GM10248 (cell line): ENCODE measurements at places on chromosomes 11 and 22.

GRCh38 chr11:2382936-2383851, 6.1 kb downstream of the CD81 start:
- DNase-seq, result no peak

DNA sequence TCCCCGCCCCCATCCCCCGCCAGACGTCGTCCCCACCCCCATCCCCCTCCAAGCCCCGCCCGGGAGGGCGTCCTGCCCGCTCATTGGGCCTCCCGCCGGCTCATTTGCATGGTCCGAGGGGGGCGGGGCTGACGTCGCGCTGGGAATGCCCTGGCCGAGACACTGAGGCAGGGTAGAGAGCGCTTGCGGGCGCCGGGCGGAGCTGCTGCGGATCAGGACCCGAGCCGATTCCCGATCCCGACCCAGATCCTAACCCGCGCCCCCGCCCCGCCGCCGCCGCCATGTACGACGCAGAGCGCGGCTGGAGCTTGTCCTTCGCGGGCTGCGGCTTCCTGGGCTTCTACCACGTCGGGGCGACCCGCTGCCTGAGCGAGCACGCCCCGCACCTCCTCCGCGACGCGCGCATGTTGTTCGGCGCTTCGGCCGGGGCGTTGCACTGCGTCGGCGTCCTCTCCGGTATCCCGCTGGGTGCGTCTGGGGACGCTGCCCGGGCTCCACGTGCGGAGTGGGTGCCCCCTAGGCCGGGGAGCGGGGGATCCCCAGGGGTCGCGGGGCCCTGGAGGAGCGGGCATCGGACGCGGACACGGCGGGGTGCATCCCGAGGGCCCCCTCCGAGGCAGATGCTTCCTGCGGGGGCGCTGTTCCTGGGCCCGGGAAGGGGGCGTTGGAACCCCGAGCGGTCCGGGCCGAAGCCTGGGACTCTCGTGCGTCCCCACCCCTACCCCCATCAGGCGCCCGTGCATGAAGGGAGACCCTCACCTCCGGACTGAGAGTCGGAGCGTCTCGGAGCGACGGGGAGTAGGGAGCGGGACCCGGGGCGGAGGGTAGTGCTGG, at the start of gene PNPLA3:
Gene PNPLA3, plus strand, starts transcription at position 175 of the 834 bp plus-strand sequence. Its CDS starts 107 bp downstream, at position 282.
- peak; percentile 86 for DNase-seq

DNA sequence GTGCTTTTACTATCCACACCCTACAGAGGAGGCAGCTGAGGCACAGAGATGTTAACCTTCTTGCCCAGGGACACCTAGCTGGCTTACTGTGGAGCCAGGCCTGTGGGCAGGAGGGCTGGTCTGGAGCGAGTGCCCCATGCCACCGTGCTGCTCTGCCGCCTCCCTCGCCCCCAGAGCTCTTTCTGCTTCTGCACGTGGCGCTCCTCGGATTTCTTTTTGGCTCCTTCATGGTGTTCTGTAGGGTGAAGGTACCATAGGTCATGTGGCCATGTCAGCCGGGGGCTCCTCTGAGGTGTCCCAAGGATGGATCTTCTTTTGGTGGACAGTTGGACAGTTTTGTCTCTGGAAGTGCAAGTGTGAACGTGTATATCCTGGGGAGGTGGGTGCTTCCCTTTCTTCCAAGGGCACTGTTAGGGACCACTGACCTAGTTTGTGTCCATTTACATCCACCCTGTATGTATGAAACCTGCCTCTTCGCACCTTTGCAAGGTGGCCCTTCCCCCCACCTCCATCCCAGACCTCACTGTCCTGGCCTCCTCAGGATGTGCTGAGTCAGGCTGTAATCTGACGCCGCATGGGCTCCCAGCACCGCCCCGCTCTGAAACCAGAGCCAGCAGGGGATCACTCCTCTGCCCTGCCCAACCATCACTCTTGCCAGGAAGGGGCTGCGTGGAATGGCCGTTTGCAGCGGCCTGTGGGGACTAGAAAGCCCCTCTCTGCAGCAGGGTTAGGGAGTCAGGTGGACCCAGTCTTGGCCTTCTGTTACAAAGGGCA, 31.7 kb downstream of the POLR3H start:
- no peak for DNase-seq

DNA sequence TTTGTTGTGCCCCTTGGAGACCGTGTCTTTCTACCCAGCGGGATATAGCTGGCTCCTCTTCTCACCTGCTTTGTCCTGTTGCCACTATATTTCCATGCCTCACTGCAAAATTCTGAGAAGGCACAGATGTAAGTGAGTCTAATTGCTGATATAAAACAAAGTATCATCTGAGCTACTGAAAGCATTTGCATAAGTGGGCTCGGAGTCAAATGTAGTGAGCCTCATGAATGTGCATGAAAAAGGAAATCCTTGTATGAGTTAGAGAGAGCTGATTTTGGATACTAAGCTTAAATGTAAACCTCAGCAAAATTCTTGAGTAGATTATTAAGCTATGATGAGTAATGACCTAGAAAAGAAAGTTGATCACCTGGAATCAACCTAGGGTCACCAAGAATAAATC, 13.9 kb downstream of the OVCH2 start:
- no peak for DNase-seq

DNA sequence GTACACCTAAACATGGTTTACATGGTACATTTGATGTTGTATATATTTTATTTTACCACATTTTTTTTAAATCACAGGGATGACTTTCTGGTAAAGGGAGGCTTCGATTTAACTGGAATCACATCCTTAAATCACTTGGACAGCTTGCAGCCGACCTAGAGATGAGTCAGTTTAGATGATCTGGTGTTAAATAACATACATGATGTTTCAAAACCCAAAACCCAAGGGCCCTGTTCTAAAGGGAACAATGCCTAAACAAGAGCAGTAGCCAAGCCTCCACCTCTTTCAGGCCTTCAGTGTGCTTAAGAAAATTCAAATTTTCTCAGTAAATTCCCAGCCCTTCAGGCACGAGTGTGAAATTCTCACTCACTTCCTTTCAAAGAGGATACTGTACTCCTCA, 108.8 kb downstream of the WT1 start:
- no peak for DNase-seq

DNA sequence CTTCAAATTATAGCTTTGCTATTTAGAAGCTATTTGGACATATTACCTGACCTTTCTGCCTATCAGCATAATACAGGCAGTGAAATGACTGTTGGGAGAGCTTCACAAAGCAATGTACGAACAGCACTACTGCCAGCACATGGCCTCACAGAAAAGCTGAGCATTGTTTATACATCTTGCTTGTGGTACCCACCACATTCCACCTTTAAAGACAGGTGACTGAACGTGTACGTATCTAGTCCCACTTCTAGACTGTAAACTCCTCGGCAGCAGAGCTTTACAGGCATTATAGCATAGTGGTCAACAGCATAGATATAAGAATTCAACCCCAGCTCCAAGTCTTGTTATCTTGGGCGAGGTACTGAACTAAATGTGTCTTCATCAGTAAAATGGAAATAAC, 1.6 kb downstream of the JOSD1 start:
- DNase-seq, result no peak
